ENCODE measurements at places on chromosomes 7 and 10. TPM values are rescaled to one million over a fixed set of nuclear protein-coding genes. Genes with fewer than 3 reads are reported as not detected.

The ITPRID1 gene
- total RNA-seq: not detected

The IFIT2 gene
- total RNA-seq: 1.2 TPM

The C7orf33 gene
- total RNA-seq: not detected

DNA sequence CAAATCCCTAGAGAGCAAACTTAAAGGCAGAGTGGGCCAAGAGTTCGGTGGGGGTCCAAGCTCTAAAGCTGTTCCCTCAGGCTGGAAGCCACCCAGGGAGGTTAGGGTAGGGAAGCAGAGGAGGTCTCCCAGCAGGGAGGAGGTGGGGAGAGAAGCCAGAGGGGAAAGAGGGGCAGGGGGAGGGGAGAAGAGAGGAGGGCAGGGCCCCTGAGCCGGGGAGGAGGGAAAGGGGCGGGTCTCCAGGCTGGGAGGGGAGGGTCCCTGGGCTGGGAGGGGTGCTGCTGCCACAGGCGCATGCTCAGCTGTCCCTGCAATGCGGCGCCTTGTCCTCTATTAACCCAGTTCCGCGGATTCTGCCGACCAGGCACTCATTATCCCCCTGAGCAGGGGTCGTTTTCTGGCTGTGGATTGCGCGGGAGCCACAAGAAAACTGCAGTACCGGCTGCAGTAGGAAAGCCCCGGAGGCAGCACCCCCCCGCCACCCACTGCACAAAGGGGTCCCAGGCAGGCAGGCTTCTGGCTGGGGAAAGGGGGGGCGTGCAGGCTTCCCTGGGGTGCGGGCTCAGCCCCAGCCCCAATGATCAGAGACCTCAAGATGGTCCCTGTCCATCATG is 49.3 kb downstream of the CAMK2B start:
- DNase-seq: no peak

- no peak for DNase-seq
Observed at GRCh38 chr10:127774766-127775559, 38.0 kb downstream of the FOXI2 start.

DNA sequence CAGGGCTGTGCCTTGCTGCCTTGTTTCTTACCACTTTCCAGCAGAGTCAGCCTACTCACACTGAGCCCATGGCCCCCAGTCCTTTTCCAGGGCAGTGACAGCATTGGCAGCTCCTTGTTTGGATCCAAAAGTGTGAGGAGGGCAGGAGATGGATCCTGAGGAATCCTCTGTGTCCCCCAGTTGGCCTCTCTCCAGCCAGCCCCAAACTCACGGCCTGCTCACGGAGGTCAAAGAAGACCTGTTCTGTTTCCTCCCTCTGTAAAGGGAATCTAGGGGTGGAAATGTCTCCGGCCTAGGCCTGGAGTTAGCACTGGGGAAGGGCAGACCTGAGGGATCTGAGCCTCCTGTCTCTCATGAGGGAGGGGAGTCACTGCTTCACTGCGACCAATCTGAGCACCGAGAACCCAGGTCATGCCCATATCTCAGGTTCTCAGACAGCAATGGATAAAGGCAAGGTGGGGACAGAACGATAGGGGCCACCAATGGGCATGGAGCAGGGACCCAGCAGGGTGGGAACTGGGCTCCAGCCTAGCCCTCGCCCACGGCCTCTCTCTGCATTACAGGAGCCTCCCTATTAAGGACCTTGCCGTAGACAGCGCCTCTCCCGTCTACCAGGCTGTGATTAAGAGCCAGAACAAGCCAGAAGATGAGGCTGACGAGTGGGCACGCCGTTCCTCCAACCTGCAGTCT is 23.2 kb downstream of the LDB3 start:
- no peak for DNase-seq

- no peak for DNase-seq
Observed at GRCh38 chr10:113802997-113803396, 50.9 kb downstream of the DCLRE1A start.

DNA sequence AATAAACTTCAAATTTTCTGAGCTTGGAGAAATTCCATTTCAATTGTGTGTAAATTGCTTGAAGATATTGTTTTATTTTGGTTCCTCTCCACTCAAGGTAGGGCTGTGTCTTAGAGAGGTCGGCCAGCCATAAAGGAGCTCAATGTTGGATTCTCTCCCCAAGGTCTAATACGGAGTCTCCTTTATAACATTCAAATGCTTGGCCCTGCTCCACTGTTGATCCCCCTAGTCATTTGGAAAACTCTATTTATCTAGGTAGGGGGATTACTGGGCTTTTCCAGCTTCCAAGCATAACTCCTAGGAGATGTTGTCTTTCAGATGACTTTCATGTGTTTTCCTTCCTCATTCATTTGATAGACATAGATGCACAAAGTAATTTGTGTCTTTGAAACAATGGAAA is 170.9 kb downstream of the LRMDA start:
- DNase-seq: no peak
